ENCODE measurements at places on chromosomes 3 and 15.

GRCh38 chr3:146161663-146162002 is 649 bp upstream of the PLOD2 start:
- DNase-seq: no peak

DNA sequence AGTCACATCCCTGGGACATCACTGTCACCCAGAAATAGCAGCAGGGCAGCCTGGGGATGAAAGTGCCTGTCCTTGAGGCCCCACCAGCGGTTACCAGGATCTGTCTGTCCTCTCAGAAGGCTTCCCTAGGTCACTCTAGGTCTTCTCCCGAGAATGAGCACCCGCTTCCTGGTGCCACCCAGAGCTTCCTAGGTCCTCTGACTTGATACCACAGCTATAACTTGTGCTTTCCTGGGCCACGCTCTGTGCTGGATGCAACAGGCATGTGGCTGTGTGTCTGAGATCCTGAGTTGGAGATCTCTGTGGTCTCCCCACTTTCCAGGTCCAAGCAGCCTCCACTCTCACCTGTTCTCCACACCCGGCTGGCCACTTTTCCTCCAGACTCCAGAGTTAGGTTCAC is 25.8 kb downstream of the ARNT2 start:
- DNase-seq: no peak

- no peak for DNase-seq
These were observed 16.7 kb downstream of the DAPK2 start for GRCh38 chr15:64029633-64030032.

GRCh38 chr15:39265261-39265660 is 315.6 kb upstream of the THBS1 start:
- DNase-seq: no peak

GRCh38 chr3:194792368-194792767 is 106.7 kb downstream of the FAM43A start:
- DNase-seq: no peak

DNA sequence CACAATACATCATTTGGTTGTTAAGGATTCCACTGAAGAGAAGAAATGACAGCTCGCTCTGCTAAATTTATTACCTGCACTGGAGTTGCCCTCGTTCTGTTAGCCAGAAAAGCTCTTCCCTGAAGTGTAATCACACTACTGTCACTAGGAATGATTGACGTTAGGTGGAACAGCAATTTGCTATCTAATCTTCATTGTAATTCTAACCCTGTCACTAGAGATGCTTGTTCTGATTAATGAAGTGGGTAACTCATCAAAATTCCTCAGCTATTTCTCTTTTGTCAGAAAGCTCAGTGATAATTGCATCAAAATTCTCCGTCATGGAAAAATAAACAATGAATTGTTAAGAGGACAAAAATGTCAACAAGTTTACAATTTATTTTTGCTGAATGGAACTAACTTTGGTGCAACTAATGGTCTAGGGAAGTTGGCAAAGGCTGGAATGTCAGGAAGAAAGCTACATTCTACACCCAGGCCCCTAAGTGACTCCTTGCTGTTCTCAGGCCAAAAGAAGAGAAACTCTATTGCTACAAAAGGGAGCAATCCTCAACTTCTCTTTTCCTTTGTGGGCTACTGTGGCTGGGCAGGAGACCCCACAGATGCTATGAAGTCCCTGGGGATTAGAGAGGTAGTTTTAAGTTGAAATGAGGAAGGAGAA is 34.1 kb downstream of the CCDC191 start:
- no peak for DNase-seq

Measured in kidney glomerular epithelial cell (primary cell).